SHP77 (cell line): ENCODE measurements at places on chromosomes 5 and 9.

- DNase-seq: peak; percentile 19
These were observed 41.3 kb downstream of the SHB start for GRCh38 chr9:38027714-38028113.

DNA sequence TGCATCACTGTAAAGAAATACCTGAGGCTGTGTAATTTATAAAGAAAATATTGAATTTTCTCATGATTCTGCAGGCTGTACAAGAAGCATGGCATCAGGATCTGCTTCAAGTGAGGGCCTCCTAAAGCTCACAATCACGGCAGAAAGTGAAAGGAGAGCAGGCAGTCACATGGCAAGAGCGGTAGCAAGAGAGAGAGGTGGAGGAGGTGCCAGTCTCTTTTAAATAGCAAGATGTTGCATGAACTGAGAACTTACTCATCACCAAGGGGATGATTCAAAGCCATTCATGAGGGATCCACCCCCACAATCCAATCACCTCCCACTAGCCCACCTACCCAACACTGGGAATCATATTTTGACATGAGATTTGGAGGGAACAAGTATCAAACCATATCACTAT, 184.5 kb upstream of the PAPPA start:
- DNase-seq: no peak

GRCh38 chr9:69332067-69332685, 7.2 kb downstream of the ENTREP1 start:
- DNase-seq: no peak

DNA sequence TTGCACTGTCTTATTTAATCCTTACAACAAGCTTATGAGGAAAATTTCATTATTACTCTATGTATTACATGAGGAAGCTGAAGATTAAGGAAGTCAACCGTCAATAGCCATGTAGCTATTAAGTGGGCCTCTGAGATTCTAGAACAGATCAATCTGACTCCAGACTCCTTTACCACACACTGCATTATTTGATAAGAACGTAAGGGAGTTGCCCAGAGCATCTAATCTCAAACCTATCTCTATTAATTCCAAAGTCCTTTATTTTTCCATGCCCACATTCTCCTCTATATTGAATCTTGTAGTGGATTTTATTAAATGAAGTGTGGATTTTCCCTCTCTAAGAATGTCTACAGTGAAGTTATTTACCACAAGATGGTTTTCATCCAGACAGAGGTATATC, 118.2 kb upstream of the MTAP start:
- no peak for DNase-seq

- DNase-seq: no peak
These were observed 6.9 kb downstream of the OBP2B start for GRCh38 chr9:133202145-133202513.

DNA sequence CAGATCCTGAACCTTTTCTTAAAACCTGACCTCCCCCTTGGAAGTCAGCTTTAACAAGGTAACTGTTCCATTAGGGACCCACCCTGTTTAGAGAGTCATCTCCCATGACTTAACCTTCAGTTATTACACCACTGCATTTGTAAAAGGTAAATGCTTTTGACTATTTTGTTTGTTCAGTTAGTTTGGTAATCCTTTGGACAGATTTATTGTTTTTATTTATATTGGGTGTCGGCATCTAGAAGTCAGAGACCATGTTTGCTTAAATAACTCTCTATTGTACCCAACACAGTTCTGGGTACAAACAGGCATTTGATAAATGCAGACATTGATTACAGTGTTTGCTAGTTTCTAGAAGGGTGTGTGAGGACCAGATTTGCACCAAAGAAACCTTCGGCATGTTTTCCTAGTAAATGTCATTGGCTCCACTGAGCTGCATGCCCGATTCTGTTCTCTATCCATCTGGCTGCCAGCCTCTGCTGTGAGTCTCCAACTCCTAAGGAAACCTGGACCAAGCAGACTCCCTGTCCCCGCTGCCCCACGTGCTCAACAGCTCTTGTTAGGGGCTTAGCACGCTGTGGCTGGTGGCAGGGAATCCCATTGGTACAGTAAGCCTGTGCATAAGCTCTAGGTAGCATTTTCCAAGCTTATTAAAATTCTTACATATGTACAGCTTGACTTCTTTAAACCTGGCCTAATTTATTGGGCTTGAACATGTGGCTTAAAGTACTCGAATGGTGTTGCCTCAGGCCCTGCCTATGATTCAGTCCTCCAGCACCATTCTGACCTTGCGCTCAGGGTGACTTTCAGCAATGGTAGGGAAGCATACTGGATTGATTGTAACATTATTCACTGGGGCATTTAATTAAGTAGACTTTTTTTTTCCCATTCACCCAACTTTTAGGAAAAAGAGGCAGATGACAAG, 6.6 kb downstream of the PCBD2 start:
- DNase-seq: no peak

- no peak for DNase-seq
These were observed 215.8 kb upstream of the TRIM32 start for GRCh38 chr9:116471093-116471906.

GRCh38 chr9:87359264-87359663, 138.4 kb upstream of the DAPK1 start:
- no peak for DNase-seq

GRCh38 chr5:6525910-6526309, 77.3 kb downstream of the UBE2QL1 start:
- DNase-seq: peak; percentile 64

DNA sequence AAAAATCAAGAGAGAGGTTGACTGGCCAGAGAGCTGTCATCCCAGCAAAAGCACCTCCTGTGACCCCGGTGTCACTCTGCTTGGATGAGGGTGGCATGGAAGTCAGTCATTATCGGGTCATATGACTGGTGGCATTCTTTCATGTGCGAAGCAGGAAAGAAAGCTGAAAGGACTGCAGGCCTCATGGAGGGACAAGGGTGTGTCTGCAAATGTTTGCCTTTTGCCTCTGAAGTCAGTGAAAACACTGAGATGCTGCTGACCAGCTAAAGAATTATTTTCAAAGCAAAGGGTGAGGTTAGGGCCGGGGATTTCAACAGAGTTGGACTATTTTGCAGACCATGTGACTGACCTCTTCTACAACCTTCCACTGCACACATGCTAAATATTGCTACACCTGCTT, 298.3 kb downstream of the CSNK1G3 start:
- DNase-seq: peak; percentile 22

GRCh38 chr9:14313951-14314423, at the start of gene NFIB:
Gene NFIB, minus strand, starts transcription at chr9:14314141. Its CDS starts 630 bp downstream, at chr9:14313511.
- peak; percentile 28 for DNase-seq

GRCh38 chr9:3758816-3759576, 233.2 kb upstream of the RFX3 start:
- no peak for DNase-seq

DNA sequence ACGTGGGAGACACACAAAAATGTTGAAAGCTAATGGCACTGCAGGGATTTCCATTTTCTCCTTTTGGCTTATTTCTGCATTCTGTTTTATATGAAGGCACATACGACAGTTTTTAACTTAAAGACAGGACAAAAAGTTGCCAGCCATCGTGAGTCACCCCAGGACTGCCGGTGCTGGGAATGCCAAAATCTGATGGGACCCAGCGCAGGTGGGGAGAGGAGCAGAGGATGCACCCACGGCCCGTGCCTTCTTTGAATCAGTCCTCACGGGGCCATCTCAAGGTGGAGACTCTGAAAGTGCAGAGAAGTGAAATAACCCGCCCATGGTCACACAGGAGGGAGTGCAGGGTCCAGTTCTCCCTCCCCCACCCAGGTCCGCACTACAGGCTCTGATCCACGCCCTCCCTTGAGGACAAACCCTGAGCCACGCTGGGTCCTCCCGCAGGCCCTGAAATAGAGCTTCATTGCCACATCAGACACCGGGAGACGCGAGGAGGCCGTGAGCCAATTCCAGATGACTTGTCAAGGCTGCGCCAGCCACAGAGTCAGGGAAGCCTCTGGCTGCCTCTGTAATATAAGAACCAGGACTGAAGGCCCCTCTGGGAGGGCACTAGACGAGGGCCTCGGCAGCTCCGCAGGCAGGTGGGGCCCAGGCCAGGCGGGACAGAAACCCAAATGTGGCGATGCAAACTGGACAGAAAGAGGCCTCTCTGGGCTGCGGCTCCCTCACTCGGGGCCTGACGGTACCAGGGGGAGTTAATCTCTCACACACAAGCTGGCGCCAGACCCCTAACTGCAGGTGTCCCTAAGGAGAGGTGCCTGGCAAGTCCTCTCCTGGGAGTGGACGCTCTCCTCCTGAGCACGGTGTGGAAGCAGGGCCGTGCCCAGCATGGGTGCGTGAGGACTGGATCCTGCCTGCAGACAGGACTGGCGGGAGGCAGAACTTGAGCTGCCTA, 22.9 kb downstream of the ADAMTS2 start:
- DNase-seq: no peak

- DNase-seq: no peak
These were observed 16.7 kb upstream of the TLR4 start for GRCh38 chr9:117687532-117687931.

DNA sequence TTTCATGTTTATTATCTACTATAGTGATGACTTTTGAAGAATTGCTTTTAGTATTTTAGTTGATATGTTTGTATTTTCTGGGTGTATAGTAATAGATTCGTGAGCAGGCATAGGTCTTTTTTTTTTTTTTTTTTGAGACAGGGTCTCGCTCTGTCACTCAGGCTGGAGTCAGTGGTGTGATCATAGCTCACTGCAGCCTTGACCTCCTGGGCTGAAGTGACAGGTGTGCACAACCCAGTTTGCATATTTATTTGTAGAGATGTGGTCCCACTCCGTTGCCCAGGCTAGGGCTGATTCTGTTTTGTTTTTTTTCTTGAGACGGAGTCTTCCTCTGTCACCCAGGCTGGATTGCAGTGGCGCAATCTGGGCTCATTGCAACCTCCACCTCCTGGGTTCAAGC, 11.9 kb downstream of the ERBIN start:
- no peak for DNase-seq

GRCh38 chr5:111364992-111365391, 140.8 kb downstream of the CAMK4 start:
- DNase-seq: no peak
